ENCODE measurements at places on chromosomes 2 and 18.

DNA sequence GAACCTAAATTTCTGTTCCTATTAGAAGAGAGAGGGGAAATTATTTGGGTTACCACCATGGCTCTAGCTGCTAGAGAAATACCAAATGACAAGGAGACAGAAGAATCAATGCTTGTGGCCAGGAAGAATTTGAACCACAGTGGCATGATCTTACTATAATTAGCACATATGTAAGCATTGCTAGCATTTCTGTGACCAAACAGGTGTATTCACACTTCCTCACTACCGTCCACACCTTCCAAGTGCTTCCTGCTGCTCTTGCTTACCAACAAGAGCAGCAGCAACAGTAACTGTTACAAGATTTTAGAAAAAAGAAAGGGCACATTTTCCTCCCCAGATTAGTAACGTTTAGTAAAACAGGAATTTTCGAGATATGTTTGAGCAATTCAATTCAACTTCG is 60.5 kb downstream of the CDH7 start:
- no peak for DNase-seq

- DNase-seq: no peak
Measured at GRCh38 chr18:33116376-33116775, 324.1 kb downstream of the CCDC178 start.

- no peak for DNase-seq
Measured at GRCh38 chr2:195342061-195342460, 315.0 kb upstream of the SLC39A10 start.

GRCh38 chr2:39782591-39782990 is 3.5 kb upstream of the THUMPD2 start:
- DNase-seq: no peak

- DNase-seq: no peak
Measured at GRCh38 chr18:77422974-77423867, 173.6 kb downstream of the GALR1 start.

GRCh38 chr2:103401621-103402020 is 639.8 kb downstream of the TMEM182 start:
- peak; percentile 78 for DNase-seq

- DNase-seq: no peak
Measured at GRCh38 chr2:175535631-175536030, 354.1 kb upstream of the ATP5MC3 start.

DNA sequence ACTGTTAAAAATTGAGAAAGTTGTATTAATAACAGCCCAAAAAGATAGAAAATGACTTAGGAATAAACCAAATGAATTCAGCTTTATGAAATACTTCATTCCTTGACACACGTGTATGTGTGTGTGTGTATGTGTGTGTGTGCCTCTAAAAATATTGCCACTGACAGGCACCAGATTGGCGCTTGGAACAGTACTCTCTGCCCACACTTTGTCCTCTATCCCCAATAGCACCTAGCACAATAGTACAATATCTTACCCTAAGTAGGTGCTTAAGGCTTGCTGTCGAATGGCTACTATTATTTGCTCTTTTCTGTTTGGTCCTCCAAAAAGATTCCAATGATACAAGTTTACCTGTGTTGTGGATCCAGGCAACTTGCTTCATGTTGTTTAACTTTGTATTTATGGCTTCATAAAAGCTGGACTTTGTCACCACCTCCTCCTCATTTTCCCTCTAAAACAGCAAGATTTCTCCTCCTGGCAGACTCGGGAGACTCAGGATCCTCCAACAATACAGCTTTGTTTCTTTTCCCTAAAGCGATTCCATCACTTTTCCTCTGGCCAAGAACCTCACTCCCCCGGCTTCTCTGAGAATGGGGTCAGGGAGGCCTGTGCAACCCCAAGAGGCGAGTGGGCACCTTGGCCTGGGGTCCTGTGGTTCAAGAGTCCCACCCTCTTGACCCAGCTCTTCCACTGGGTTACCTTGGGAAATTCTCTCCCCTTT is 43.3 kb upstream of the LCLAT1 start:
- DNase-seq: no peak

- no peak for DNase-seq
Measured at GRCh38 chr2:24855726-24856125, 62.5 kb downstream of the CENPO start.

GRCh38 chr18:53749766-53750165 is 474.7 kb downstream of the MBD2 start:
- no peak for DNase-seq

DNA sequence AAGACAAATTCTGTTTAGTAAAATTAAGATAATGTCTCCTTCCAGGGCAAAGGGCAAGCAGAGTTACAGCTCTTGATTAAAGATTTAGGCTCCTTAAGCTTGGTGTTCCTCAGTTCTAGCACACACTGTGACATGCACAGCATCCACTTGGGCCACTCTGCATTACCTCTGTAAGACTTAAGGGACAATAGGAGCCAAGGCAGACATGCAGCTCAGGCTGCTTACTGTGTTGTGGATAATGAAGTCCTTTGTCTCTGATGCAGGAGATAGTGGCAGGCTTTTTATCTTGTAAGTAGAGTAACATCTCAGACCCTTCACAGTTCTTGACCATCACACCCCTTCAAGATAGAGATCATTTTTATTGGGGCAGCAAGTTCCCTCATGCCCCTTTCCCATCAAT is 31.2 kb downstream of the RBM45 start:
- DNase-seq: no peak

GRCh38 chr2:241637795-241638660 is 535 bp downstream of the ATG4B start:
- DNase-seq: no peak

DNA sequence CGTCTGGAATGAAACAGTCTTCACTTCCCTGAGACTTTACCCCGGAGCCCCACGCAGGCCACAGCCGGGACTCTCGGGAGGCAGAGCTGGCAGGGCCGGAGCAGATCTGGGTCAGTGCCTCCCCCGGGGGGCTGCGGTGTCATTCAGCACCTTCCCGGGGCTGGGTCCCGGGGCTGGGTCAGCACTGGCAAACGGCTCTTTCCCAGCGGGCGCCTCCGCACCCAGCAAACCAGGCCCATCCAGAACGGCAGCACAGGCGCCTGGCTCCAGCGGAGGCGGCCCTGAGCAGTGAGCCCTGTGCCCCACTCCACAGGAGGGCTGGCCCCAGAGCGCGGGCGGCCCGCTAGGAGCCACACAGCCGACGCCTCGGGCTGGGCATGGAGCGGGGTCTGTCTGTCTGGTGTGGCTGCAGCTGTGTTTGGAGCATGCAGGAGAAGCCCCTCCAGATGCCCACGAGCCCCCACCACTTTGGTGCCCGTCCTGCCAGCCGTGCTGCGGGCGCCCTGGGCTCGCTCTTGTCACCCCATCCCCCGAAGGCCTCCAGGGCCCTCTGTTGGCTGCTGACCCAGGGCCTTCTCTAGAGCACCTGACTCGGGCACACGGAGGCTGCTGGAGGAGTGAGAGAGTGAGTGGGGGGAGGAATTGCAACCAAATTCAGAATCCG is 132.1 kb upstream of the CTDP1 start:
- DNase-seq: no peak

DNA sequence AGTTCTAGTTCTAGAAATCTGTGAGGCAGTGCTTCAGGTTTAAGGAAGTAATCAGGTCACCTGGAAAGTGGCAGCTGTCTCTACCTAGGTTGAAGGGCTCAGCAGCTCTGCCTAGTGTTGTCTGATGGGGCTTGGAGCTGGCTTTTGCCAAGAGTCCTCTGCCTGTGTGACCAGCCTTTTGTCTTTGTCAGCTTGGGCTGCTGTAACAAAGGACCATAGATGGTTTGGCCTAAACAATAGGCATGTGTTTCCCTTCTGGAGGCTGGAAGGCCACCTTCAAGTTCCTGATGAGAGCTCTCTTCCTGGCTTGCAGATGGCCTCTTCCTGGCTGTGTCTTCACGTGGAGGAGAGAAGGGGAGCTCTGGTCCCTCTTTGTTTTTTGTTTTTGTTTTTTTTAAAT is 13.3 kb downstream of the UBE2F start:
- no peak for DNase-seq

DNA sequence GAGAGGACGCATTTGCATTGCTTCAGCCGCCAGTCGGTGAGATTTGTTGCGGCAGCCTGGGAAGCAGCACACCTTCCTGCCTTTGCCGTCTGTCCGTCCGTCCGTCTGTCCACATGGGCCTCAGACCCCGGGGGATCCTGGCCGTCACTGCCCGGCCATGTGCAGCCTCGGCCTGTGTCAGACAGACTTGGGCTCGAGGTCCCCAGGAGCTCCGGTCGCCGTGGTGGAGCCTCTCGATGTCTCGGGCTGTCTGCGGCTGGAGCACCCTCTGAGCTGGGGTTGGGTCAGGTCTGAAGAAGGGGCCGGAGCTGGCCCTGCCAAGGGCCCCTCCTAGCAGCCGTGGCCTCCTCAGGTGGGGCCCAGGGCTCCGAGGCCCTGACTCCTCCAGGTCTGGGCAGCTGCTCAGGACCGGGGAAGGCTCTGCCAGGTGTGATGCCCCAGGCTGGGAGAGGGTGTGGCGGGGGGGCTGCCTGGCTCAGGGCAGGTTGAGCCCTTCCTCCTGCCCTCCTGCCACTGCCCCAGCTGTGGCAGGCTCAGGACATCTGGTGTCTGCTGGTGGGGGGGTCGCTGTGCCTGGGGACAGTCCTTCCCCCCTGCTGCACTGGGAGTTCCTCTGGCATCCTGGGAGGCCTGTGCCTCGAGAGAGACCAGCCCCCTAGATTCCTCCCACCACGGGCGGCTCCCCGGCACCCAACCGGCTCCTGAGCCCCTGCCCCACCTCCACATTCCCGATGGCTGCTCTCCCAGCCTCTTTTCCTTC is 11.8 kb downstream of the NEU4 start:
- no peak for DNase-seq

DNA sequence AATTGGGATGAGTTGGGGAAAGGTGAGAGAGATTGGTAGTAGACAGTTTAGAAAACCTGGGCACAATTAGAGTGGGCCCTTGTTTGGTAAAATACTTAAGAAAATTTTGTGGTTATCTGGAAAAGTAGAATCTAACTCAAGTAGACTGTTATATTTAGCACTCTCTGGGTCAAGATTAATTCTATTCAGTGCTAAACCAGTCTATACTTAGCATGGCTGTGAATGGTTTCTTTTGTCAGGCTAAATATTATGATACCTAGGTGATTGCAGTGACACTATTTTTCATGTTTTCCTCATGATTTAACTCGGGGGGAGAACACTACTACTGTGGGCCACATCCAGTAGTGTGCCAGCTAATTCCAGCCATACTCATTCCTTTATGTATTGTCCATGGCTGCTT is 58.9 kb downstream of the KIAA1328 start:
- DNase-seq: no peak

DNA sequence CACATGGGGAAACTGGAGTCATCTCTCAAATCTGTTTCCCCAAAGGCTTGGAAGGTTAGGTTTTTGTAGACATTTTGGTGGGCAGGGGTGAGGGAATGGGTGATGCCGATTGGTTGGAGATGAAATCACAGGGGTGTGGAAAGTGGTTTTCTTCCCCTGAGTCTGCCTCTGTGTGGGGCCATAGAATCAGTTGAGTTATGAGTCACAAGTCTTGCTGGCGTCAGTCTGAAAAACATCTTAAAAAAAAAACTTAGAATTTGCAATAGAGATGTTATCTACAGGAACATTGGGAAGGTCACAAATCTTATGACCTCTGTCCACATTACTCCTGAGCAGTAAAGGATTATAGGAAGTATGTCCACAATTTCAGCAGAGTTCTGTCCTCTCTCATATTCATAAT is 314.6 kb downstream of the CNTNAP5 start:
- no peak for DNase-seq

- DNase-seq: no peak
Measured at GRCh38 chr2:56347881-56348280, 164.1 kb downstream of the CCDC85A start.

DNA sequence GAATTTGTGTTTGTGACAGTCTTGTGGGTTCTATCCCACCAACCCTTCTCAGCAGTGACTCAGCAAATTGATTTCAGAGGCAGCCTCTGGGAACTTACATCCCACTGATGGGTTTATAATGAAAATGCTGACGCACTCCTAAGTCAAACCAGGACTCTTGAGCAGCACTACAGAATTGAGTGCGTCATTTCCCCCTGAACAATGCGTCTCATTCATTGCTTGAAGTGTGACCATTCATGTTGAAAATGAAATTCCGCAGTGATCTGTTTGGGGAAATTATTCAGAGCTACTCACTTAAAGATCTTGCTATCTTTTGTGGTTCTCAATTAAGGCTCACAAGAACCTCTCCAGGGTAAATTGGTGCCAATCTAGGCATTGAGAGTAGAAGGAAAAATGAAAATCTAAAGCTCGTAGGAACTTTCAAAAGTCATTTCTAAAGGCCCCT is 417.7 kb upstream of the SLC14A2 start:
- DNase-seq: no peak

GRCh38 chr2:233267516-233268245 is 16.2 kb downstream of the ATG16L1 start:
- no peak for DNase-seq

- DNase-seq: no peak
Measured at GRCh38 chr2:88400037-88400767, 52.3 kb downstream of the FOXI3 start.

GRCh38 chr18:46706968-46707367 is 49.9 kb downstream of the ST8SIA5 start:
- DNase-seq: no peak

GRCh38 chr2:181022652-181023051 is 42.2 kb downstream of the UBE2E3 start:
- DNase-seq: no peak

GRCh38 chr2:85137156-85137555 is 4.0 kb downstream of the TCF7L1 start:
- no peak for DNase-seq

GRCh38 chr18:48589797-48590519 is 51.1 kb downstream of the CTIF start:
- no peak for DNase-seq

GRCh38 chr2:203737360-203737759 is 30.9 kb downstream of the CD28 start:
- DNase-seq: no peak

DNA sequence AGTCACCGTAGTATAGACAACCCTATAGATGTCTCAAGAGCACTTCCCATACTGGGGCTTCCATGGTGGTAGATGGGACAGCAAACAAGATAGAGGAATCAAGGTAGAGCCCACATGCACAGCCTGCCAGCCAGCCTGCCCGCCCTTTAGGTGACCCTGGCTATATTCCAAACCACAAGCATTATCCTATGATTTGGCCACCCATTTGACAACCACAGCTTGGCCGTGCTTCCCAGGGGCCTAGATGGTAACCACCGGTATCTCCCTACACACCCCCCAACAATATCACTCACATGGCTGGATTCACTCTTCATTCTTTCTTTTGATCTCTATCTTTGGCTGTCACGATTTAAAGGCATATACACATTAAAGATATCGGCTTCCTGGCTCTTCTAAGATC is 85.3 kb downstream of the CDK15 start:
- DNase-seq: no peak

DNA sequence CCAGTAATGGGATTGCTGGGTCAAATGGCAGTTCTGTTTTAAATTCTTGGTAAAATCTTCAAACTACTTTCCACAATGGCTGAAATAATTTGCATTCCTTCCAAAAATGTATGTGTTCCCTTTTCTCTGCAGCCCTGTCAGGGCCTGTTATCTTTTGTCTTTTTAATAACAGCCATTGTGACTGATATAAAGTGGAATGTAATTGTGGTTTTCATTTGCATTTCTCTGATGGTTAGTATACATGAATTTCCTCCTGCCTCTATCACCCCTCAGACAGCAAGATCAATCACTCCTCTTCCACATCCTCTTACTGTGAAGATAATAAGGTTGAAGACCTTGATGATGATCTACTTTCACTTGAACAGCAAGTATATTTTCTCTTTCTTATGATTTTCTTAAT is 304.8 kb upstream of the FSIP2 start:
- no peak for DNase-seq
